ENCODE measurements at places on chromosomes 12 and 14. TPM values are rescaled to one million over a fixed set of nuclear protein-coding genes. Genes with fewer than 3 reads are reported as not detected.
A peak's percentile ranks its signal among the peaks of the same experiment; 100 is the strongest.

DNA sequence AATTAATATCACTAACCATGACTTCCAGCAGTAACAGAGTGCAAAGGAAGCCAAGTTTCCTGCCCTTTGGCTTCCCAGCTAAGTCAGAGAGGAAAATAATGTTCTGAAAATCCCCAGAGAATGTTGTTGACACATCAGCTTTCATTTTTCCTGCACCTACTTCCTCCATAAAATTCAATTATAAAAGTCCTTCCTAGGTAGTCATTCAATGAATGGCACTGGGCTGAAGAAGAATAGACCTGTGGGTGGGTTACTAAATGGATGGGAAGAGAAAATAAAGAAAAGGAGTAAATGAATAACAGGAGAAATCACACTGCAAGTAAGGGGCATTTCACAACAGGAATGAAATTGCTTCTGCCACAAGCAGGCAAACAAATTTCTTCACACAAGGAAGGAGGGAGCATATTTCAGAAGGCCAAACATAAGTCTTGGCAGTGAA lies 73.2 kb upstream of the MDM1 start:
- DNase-seq: no peak

DNA sequence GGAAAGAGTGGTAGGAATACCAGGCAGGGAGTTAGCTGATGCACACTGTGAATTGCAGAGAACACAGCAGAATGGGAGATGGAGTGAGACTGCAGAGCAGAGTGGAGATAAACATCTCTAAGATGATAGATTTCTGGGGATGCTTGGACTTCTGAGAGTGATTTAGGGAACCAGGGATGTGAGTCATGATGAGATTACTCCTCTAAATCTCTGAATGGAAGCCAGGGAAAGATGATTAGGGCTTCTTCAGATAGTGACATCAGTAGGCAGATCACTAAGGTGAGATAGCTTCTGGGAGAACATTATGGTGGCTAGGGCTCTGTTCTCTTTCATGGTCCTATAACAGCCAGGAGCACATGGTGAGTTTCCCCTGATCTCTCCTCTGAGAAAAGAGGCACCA lies 501.5 kb upstream of the USP15 start:
- DNase-seq: no peak

DNA sequence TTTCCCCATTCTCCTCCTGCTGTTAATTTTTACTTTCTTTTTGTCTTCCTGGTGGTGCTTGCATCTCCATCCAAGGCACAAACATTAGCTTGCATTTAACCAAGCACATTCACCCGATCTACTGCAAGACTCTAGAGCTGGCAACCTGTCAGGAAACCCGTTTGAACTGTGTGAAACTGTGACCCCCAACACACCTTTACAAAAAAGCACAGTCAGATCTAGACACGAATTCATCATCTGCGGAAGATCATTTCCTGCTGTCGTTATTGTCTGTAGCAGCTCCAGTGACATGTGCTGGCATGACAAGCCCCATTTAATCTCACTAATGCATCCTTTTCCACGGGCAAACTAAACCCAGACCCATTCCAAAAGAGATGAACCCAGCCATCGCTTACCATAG lies 340.5 kb downstream of the VRK1 start:
- DNase-seq: no peak

DNA sequence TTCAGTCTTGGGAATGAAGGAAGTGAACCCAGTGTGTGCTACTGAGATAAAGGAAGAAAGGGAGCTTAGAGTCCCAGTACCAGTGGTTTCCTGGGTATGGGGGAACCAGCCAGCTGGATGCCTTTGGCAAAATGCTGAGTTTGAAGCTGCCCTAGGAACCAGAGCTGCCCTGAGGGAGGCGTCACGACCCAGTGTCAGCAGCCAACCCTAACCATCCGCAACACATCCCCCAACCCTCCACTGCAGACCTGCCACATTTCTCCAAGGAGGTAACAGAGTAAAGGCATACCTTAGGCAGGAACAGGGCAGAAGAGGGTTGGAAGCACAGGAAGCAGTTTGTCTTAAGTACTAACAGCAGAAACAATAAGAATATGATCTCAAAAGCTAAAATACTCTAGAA lies 28.6 kb downstream of the PRDM4 start:
- no peak for DNase-seq

- peak; percentile 50 for DNase-seq
Measured at GRCh38 chr14:97977651-97978261, 1180.6 kb downstream of the VRK1 start.

- DNase-seq: no peak
Measured at GRCh38 chr12:67426067-67426466, 156.9 kb downstream of the CAND1 start.

GRCh38 chr12:124130691-124131591 lies 157.9 kb downstream of the ZNF664 start:
- no peak for DNase-seq

DNA sequence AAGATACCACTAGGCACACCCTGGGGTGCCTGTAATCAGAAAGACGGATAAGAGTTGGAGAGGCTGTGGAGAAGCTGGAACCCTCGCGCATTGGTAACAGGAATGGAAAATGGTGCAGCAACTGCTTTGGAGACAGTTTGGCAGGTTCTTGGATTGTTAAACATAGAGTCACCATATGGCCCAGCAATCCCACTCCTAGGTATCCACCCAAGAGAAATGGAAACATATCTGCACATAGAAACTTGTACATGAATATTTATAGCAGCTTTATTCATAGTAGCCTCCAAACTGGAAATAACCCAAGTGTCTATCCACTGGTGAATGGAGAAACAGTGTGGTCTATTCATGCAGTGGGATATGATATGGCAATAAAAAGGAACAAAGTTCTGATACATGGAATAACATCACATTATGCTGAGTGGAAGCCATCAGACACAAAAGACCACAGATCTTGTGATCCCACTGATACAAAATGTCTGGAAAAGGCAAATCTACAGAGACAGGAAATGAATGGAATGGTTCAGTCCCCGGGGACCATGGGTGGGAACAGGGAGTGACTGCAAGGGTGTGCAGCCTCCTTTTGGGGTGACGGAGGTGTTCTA lies 45.4 kb downstream of the JAG2 start:
- DNase-seq: no peak

Gene CYP46A1
- total RNA-seq: 0.15 TPM

Gene KRT73
- 0.40 TPM for total RNA-seq

Gene BCL11B
- total RNA-seq: 167 TPM

Gene KRT72
- total RNA-seq: 0.60 TPM
